ENCODE measurements at places on chromosomes 1 and 21. TPM values are rescaled to one million over a fixed set of nuclear protein-coding genes. Genes with fewer than 3 reads are reported as not detected.

- no peak overlapping the region for H3K27ac ChIP-seq
- H3K36me3 ChIP-seq, result no peaks in the 10 kb centered on the region
- no peak overlapping the region for H3K4me3 ChIP-seq
These were observed 510.3 kb downstream of the SMYD3 start for GRCh38 chr1:245996811-245997210.

S100A1 gene
- total RNA-seq, result not detected

NR0B2 gene
- not detected for total RNA-seq

- no peaks in the 10 kb centered on the region for H3K36me3 ChIP-seq
- no peak overlapping the region for H3K4me3 ChIP-seq
- no peaks in the 10 kb centered on the region for H3K4me1 ChIP-seq
These were observed 55.2 kb upstream of the KCNJ6 start for GRCh38 chr21:37971390-37971950.

KRTCAP2 gene
- 117 TPM for total RNA-seq

PRDM16 gene
- 3.9 TPM for total RNA-seq

GRCh38 chr1:231122143-231122542 is 39.7 kb upstream of the TRIM67 start:
- no peaks in the 10 kb centered on the region for H3K27me3 ChIP-seq
- H3K4me1 ChIP-seq, result no peaks in the 10 kb centered on the region
- no peak for DNase-seq
- H3K27ac ChIP-seq, result no peak overlapping the region
- no peaks in the 10 kb centered on the region for H3K36me3 ChIP-seq
- no peak overlapping the region for H3K4me3 ChIP-seq

- no peaks in the 10 kb centered on the region for H3K36me3 ChIP-seq
- no peaks in the 10 kb centered on the region for H3K27me3 ChIP-seq
- peaks cover 8% of the 10 kb centered on the region for H3K4me1 ChIP-seq
- H3K4me3 ChIP-seq, result no peak overlapping the region
These were observed 127.6 kb upstream of the C1orf105 start for GRCh38 chr1:172292840-172293239.

DNA sequence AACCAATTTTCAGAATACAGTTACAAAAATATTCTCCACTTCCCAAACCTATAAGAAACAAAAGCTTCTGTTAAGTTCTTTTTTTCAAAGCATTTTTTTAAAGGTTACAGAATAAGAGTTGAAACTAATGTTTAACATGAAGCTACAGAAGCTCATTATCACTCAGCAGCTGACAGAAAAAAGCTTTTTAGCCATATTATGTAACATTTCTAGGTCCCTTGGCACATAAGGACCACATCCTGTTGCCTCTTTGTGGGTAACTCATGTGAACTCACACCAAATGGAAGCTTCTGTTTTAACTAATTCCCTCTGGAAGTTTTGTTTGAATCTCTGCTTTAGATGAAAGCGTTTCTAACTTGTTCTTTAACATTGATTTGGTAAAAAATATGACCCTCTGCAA is 242.5 kb upstream of the TMPRSS15 start:
- no peaks in the 10 kb centered on the region for H3K36me3 ChIP-seq
- DNase-seq, result no peak
- H3K4me3 ChIP-seq, result no peak overlapping the region
- no peaks in the 10 kb centered on the region for H3K27me3 ChIP-seq

NPR1 gene
- 45.9 TPM for total RNA-seq

DNA sequence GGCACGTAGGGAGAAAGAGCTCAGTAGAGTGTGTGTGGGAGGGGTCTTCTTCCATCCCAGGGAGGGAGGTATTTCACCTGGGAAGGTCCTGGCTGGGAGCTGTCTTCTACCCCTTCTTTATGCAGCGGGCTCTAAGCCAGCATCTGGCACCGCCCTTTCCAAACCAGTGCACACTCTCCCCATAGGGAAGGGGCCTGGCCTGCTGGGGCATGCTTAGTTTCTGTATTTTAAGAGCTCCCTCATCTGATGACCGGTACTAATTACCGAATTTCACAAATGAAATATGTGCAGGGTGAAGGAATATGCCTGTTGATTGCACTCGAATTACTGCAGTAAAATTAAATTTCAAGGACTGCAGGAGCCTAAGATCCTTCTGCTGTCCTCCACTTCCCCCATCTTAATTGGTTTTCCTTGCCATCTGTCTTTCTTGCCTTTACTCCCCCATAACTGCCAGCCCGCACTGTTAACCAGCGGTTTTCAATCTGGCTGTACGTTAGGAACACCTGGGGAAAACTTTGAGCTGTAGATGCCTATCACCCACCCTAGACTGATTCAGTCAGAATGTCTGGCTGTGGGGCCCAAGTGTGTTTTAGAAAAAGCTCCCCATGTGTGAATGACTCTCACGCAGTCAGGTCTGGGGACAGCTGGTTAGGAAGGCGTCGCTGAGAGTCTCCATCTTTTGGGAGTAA is 20.1 kb downstream of the GALNT2 start:
- no peak for DNase-seq
- H3K27ac ChIP-seq, result no peak overlapping the region
- H3K27me3 ChIP-seq, result no peaks in the 10 kb centered on the region
- no peaks in the 10 kb centered on the region for H3K36me3 ChIP-seq
- peaks cover 63% of the 10 kb centered on the region for H3K4me1 ChIP-seq

DNA sequence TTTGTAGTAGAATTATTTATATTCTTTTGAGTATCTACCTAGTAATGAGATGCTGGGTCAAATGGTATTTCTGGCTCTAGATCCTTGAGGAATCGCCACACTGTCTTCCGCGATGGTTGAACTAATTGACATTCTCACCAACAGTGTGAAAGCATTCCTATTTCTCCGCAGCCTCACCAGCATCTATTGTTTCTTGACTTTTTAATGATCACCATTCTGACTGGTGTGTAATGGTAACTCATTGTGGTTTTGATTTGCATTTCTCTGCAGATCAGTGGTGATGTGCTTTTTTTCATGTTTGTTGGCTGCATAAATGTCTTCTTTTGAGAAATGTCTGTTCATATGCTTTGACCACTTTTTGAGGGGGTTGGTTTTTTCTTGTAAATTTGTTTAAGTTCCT is 15.3 kb upstream of the IL23R start:
- no peak overlapping the region for H3K4me3 ChIP-seq
- H3K4me1 ChIP-seq, result peaks cover 5% of the 10 kb centered on the region
- DNase-seq, result no peak
- H3K27ac ChIP-seq, result no peak overlapping the region
- H3K27me3 ChIP-seq, result no peaks in the 10 kb centered on the region
- H3K36me3 ChIP-seq, result no peaks in the 10 kb centered on the region

SYNC gene
- 13.0 TPM for total RNA-seq

GRCh38 chr1:2215329-2215728 is 12.8 kb upstream of the SKI start:
- H3K27ac ChIP-seq, result peak overlapping the region; percentile 97
- H3K27me3 ChIP-seq, result no peaks in the 10 kb centered on the region
- peaks cover 43% of the 10 kb centered on the region for H3K4me1 ChIP-seq

CCDC181 gene
- 1.5 TPM for total RNA-seq

DNA sequence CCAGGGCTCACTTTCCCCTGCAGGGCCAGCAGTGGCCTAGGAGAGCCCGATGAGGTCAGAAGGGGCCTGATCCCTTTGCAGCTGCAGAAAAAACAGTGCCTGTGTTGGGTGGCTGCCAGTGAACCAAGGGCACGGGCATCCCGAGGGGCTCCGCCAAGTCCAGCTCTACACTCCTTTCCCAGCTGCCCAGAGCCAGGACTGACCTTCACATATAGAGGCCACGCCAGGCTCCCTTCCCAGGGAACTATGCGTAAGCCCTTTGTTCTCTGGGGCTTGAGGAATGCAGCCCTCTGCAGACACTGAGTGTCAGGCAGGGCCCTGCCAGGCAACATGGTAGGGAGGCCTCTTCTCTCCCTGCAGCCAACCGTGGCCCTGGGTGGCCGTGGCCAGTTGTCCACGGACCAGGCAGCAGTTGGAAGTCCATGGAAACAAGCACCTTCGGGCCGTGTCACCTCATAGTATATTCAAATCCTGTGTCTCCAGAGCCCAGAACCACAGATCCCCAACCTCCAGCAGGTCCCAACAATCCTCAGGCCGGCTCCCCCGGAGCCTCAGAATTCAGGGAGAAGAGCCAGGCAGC is 194.0 kb downstream of the NPHP4 start:
- H3K4me1 ChIP-seq, result no peaks in the 10 kb centered on the region
- no peaks in the 10 kb centered on the region for H3K27me3 ChIP-seq
- no peaks in the 10 kb centered on the region for H3K36me3 ChIP-seq
- H3K4me3 ChIP-seq, result no peak overlapping the region
- H3K27ac ChIP-seq, result no peak overlapping the region

CR1 gene
- total RNA-seq, result 2.5 TPM

DNA sequence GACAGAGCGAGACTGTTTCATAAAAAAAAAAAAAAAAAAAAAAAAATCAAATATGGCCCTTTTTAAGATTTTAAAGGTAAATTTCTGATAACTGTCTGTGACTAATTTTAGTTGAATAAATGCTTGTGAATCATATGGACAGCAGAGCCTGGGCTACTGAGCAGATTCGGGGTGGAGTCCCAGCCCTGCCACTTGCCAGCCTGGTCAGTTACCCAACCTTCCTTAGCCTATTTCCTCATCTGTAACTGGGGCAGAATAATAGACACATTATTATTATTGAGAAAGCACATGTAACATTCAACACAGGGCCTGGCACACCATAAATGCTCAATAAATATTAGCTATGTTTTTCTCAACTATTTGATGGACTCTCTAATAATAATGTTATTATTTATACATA is 11.2 kb upstream of the H3-3A start:
- no peaks in the 10 kb centered on the region for H3K36me3 ChIP-seq
- H3K4me1 ChIP-seq, result no peaks in the 10 kb centered on the region
- no peaks in the 10 kb centered on the region for H3K27me3 ChIP-seq
- no peak for DNase-seq

GRCh38 chr1:210070531-210070930 is 132.5 kb downstream of the SYT14 start:
- no peak overlapping the region for H3K27ac ChIP-seq
- no peak for DNase-seq
- no peaks in the 10 kb centered on the region for H3K27me3 ChIP-seq
- H3K36me3 ChIP-seq, result no peaks in the 10 kb centered on the region
- no peaks in the 10 kb centered on the region for H3K4me1 ChIP-seq

DNA sequence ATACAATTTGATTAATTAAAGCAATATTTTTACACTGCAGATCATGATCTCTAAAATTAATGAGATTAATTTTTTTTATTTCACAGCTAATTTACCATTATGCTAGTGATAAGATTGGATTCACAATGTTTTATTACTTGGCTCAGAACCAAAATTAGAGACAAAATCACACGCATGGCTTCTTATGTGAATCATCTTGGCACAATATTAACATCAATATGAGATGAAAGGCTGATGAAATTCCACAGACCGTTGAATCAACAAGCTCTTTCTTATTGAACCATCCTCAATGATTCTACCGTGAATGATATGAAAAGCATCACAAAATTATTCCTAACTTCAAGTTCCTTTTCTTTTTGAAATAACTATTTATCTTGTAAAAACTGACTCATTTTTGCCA is 544.9 kb downstream of the KCNT2 start:
- no peak overlapping the region for H3K4me3 ChIP-seq
- no peak overlapping the region for H3K27ac ChIP-seq
- H3K4me1 ChIP-seq, result no peaks in the 10 kb centered on the region
- H3K36me3 ChIP-seq, result no peaks in the 10 kb centered on the region

- no peaks in the 10 kb centered on the region for H3K4me1 ChIP-seq
- H3K36me3 ChIP-seq, result no peaks in the 10 kb centered on the region
- H3K27me3 ChIP-seq, result no peaks in the 10 kb centered on the region
- no peak within 1 kb of the TSS for H3K27ac ChIP-seq
- DNase-seq, result no peak
These were observed at the start of gene MSH4 for GRCh38 chr1:75796376-75797272. MSH4 (plus strand) TSS chr1:75796882; CDS start chr1:75796986, 104 bp downstream.

DNA sequence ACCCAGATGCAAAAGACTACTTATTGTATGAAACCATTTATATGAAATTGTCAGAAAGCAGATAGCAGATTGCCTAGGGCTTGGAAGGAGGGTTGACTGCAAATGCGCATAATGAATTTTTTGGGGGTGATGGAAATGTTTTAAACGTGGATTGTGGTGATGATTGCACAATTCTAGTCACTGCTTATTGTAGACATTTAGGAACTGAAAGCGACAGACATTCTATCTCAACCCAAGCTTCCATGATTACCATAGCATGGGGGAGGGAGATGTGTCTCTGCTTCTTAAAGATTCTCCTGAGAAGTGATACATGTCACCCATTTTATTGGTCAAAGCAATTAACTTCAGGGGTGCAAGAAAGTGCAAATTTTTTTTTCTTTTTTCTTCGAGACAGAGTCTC is 2.8 kb upstream of the MTF2 start:
- no peaks in the 10 kb centered on the region for H3K27me3 ChIP-seq
- no peaks in the 10 kb centered on the region for H3K36me3 ChIP-seq
- DNase-seq, result no peak
- H3K27ac ChIP-seq, result no peak overlapping the region
- no peak overlapping the region for H3K4me3 ChIP-seq

DNA sequence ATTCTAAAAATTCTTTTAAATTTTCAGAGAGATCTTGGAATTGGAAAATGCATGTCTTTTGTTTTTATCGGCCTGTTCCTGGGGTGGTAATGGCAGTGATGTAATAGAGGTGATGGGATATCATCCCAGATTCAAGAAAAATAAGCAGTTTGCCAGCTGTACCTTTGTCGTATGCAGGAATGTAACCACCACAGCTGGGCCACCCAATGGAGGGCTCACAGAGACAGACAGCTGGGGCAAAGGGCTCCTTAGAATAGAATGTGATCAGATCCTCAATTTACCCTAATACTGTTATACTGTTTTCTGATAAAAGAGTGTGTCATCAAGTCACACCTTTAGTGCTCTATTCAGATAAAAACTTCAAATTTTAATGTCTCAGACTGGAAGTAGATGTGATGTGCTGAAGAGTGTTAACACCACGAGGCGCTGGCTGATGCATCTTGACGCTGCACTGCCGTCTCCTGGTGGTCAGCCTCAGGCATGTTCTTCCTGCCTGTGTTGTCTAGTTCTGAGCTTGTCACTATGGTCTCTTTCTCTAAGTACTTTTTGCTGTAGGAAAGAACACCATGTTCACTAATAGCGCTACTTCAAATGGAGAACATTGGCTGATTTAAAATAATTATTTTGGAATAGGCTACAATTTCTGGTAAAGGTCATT is 78.8 kb downstream of the C1orf21 start:
- H3K4me1 ChIP-seq, result peaks cover 36% of the 10 kb centered on the region
- H3K27me3 ChIP-seq, result no peaks in the 10 kb centered on the region
- no peaks in the 10 kb centered on the region for H3K36me3 ChIP-seq
- no peak for DNase-seq
